ENCODE measurements at places on chromosomes 13 and 19.
A peak's percentile ranks its signal among the peaks of the same experiment; 100 is the strongest.

DNA sequence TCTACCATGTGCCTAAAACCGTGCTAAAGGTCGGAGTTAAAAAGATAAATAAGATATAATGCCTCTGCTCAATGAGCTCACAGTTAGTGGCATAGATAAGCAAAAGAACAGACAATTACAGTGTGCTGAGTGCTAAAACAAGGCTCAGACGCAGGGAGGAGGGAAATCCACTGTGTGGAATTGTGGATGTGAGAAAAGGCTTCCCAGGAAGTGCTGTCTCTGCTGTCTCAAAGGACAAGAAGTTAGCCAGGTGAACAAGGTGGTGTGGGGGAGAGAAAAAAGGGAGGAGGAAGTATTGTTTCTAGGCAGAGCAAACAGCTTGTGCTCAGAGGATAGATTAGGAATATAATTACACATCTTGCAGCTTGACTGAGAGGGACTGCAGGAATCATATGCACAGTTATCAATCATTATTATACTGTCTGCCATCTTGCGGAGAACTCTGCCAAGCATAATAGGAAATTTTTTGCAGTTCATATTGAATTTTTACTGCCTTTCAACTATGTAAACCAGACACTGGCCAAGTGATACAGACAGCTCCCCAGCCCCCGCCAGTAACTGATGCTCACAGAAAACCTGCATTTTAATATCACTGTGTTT, 9.3 kb downstream of the C13orf42 start:
- no peak for DNase-seq

- no peak for DNase-seq
These were observed 1.1 kb downstream of the ZBTB45 start for GRCh38 chr19:58518256-58519086.

DNA sequence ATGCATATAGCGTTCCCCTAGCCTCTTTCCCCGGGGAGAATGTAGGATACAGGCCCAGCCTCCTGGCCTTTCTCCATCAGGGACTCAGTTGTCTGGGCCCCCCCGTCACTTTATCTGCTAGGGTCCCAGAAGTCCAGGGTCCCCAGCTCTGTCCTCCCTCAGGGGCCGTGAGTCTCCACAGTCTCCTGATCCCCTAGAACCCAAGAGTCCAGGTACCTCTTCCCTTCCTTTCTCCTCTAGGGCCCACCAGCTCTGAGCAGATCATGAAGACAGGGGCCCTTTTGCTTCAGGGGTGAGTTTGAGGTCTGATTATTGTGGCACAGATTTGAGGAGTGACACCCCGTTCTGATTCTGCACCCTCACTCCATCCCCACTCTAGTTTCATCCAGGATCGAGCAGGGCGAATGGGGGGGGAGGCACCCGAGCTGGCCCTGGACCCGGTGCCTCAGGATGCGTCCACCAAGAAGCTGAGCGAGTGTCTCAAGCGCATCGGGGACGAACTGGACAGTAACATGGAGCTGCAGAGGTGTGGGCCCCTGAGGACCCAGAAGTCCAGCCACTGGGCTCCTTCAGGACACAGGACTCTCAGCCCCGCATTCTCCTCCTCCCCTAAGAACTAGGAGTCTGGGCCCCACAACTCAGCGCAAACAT, 758 bp downstream of the BAX start:
- no peak for DNase-seq

GRCh38 chr13:71603255-71603654, 263.7 kb downstream of the DACH1 start:
- no peak for DNase-seq

DNA sequence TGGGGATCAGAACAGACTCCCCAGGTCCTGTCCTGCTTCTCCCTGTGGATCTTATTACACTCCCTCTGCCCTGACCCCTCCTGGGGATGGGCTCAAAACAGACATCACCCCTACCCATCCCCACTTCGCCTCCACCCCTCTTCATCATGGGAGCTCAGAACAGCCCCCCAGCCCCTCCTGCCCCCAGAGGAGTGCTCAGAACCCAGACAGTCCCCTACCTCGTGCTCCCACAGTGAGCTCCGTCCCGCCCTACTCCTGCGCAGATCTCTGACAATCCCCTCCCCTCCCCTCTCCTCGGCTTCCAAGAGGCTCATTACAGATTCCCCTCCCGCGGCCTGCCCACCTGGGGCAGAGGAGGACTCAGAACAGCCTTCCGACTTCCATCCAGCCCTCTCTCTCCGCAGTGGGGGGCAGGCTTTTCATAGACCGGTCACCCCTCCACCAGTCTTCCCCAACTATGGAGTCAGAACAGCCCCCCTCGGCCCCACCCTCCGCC, 6.1 kb downstream of the NXNL1 start:
- no peak for DNase-seq

GRCh38 chr13:74573654-74574053, 439.4 kb upstream of the KLF12 start:
- DNase-seq, result no peak

DNA sequence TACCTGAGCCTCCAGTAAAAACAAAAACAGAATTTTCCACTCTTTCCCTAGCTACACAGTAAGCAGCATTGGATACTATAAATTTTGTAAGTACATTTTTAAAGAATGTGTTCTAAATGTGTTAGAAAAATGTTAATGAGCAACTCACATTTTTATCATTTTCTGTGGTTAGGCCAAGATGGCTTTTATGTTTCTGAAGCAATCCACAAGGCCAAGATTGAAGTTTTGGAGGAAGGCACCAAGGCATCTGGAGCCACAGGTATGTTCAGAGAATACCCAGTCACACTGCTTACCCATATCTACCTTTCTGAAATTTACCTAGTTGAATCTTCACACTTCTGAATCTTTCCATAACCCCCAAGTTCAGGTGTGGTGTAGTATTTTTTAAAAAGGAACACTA, 21.6 kb downstream of the SERPINE3 start:
- no peak for DNase-seq

- no peak for DNase-seq
These were observed 9.0 kb upstream of the HSH2D start for GRCh38 chr19:16134510-16134909.

- DNase-seq, result no peak
These were observed 457.4 kb downstream of the TBC1D4 start for GRCh38 chr13:75024602-75025001.

GRCh38 chr13:55155046-55155445, 1985.7 kb upstream of the PRR20A start:
- DNase-seq, result no peak

- DNase-seq, result no peak
These were observed 243.4 kb downstream of the ENOX1 start for GRCh38 chr13:43543331-43543730.

DNA sequence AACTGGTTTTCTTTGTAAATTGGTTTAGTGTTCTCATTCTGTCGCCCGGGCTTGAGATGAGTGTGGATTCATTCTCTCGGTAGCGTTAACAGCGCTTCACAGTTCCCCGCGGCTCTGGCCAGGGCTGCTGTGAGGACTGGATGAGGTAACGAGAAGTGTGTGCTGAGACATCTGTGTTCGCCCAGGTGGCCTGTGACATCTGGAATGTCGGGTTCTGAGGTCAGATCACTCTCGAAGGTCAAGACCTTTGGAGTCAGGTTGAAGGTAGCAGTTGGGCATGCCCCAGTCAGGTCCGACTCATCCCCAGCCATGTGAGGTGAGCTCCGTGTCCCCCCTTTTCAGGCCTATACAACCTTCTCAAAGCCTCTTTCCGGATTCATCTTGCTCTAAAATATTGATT, 13.4 kb upstream of the TUBGCP3 start:
- no peak for DNase-seq

GRCh38 chr13:48636550-48636949, 17.2 kb upstream of the CYSLTR2 start:
- no peak for DNase-seq

DNA sequence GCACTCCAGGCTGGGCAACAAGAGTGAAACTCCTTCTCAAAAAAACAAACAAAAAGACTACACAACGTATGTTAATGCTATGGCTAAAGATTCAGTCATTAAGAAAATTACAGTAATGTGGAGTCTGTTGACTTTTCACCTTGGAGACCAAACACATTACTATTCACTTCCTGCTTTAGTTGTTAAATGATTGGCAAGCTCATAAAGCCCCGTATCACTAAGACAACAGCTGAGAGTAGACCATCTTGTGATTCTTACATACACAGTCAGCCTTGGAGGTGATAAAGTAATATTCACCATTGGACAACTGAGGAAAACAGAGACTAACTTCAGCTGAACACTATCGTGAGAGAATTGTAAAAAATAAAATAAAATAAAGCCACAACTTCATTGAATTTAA, 86.5 kb downstream of the KCTD12 start:
- no peak for DNase-seq

GRCh38 chr19:51448411-51449016, 9.7 kb downstream of the SIGLEC8 start:
- DNase-seq, result no peak

DNA sequence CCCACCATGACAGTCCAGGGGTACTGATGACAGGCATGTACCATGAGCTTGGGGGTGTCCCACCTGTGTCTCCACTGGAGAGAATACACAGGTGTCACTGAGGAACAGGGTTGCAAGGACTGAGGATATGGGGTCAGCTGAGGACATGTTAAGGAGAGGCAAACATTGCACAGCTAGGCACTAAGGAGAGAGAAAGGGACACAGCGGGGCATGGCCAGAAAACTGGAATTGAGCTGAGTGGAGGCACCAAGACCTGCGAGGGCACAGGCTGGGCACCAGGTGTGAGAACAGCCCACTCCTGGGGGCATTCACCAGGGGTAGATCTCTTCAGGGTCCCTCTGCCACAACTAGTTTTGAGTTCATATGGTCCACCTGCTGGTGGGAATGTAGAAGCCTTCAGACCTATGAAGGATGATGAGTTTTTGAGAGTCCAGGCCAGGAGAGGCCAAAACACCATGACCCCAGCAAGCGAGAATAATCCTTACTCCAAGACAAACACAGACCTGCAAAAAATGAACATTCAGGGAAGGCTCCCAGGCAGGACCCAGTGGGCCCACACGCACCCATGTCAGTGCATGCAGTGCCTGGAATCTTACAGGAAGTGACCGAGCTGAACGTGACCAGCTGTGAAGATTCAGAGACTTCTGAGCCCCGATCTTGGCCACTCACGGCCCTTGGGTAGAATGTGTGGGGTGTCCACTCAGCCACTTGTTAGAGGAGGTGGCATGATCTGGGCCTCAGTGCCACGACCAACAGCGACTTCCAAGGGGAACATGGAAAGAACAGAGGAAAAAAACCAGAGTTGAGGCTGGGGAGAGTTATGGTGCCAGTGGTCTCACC, 1.4 kb upstream of the ZNF584 start:
- no peak for DNase-seq

DNA sequence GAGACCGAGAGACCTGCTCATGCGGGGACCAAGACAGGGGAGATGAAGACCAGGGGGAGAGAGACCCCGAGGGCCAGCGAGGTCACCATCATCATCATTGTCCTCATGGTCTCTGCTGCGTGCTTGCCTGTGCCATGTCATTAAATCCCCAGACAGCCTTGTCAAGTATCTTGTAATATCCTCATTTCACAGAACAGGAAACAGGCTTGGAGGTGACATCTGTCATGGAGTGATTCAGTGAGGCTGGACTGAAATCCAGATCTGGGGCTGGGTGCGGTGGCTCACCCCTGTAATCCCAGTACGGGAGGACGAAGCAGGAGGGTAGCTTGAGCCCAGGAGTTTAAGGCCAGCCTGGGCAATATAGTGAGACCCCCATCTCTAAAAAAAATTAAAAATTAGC, 5.9 kb upstream of the NANOS2 start:
- no peak for DNase-seq

DNA sequence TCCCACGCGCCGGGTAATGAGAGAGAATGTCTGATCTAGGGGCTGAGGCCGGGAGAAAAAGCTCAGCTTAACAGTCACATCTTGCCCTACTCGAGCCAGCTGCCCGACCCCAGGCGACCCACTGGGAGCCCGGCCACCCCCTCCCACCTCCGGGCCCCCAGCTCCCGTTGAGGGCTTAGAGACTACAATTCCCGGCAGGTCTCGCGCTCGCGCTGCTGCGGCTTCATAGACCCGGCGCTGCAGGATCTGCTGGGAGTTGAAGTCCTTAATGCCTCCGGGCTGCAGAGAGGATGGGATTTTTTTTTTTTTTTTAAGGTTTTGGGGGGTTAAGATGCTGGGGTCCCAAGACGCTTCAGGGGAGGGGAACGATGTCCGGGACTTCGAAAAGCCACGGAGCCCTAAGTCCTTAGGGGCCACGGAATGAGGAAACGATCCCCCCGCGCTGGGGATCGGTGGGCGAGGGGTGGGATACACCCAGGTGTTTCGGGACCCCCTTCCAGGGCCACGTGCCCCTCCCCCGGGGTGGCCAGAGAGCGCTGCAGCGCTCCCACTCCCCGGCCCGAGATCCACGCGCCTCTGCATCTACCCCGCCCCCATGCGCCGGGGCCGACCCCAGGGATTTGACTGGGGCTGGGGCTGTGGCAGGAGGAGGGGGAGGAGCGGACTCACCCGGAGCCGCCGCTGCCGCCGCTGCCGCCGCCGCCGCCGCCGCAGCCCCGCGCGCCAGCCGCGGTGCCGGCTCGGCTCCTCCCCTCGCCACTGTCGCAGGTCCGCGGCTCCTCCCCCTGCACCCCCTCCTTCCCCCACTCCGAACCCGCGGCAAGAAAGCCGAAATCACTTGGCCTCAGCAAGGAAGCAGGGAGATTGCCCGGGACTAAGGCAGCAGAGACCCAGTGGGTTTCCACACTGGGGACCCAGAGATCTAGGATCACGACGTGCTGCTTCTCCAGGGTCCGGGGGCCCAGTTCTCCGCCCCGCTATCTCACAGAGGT, at the start of gene SYT3:
TSS of gene SYT3 (minus strand) at position 761 of the 992 bp plus-strand sequence. CDS start 2,470 bp downstream, outside the sequence.
- DNase-seq, result peak; percentile 52

GRCh38 chr13:29573190-29573589, 22.3 kb downstream of the SLC7A1 start:
- no peak for DNase-seq

GRCh38 chr13:23235994-23236393, 55.2 kb downstream of the SGCG start:
- no peak for DNase-seq

- DNase-seq, result no peak
These were observed 7.3 kb upstream of the ADPRHL1 start for GRCh38 chr13:113460599-113460998.

- DNase-seq, result peak; percentile 39
These were observed 278.1 kb downstream of the DNAJC15 start for GRCh38 chr13:43301346-43301969.

- DNase-seq, result no peak
These were observed 1.6 kb downstream of the SBK2 start for GRCh38 chr19:55535173-55535964.

DNA sequence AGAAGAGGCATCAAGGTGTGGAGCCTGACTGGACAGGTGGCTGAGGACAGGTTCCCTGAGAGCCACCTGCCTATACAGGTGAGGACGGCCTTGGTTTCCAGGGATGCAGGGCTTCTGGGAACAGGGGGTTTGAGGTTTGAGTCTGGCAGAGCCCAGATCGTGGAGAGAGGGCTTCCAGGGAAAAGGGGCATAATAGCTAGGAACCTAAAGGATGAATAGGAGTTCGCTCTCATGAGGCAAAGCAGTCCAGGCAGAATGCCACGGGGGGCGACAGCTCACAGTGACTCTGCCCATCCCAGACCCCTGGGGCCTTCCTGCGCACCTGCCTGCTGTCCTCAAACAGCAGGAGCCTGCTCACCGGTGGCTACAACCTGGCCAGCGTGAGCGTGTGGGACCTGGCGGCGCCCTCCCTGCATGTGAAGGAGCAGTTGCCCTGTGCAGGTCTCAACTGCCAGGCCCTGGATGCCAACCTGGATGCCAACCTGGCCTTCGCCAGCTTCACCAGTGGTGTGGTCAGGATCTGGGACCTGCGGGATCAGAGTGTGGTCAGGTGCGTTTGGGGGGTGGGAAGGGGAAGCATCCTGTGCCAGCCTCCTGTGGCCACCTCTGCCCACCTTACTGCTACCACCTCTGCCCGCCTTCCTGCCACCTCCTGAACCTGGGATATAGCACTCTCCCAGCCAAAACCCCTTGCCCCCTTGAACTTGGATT, 12.0 kb downstream of the TLE6 start:
- no peak for DNase-seq
